ENCODE measurements at places on chromosomes 11 and 22.

GRCh38 chr11:77346906-77347603 lies 45.6 kb upstream of the GDPD4 start:
- no peak for DNase-seq

DNA sequence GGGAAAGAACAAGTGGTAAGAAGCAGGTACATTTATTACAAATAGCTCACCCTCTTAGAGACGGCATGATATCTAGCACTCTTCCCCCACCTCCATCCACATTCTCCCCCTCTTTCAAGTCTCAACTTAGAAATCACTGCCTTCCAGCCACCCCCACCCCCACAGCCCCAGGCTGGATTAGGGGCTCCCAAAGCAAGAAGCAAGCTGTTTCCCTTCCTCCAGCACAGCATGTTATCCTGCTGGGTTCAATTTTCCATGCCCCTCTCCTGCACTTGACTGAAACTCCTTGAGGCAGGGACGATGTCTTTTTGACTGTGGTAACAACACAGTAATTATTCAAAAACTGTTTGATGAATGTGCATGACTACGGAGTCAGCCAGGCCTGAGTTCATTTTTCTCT lies 350.7 kb downstream of the LARGE1 start:
- DNase-seq: no peak

DNA sequence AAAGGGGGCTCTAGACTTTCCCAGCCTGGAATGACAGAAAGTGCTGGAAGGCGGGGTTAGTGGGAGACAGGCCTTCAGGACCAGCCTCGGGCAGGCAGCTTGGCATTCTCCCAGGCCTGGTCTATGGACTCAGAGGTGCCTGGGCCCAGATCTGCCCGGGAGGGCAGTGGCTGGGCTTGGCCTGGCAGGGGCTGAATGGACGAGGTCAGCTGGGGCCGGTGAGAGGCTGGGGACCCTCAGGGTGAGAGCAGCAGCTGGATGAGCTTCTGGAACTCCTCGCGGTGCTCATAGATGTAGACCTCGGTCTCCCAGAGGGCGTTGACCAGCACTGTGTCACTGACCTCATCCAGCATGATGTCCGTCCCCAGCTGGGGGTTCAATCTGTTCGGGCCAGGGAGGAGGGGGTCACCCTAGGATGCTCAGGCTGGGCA lies 1.5 kb upstream of the BAIAP2L2 start:
- DNase-seq: no peak

- no peak for DNase-seq
These were observed 25.4 kb downstream of the MMP20 start for GRCh38 chr11:102599642-102600261.

DNA sequence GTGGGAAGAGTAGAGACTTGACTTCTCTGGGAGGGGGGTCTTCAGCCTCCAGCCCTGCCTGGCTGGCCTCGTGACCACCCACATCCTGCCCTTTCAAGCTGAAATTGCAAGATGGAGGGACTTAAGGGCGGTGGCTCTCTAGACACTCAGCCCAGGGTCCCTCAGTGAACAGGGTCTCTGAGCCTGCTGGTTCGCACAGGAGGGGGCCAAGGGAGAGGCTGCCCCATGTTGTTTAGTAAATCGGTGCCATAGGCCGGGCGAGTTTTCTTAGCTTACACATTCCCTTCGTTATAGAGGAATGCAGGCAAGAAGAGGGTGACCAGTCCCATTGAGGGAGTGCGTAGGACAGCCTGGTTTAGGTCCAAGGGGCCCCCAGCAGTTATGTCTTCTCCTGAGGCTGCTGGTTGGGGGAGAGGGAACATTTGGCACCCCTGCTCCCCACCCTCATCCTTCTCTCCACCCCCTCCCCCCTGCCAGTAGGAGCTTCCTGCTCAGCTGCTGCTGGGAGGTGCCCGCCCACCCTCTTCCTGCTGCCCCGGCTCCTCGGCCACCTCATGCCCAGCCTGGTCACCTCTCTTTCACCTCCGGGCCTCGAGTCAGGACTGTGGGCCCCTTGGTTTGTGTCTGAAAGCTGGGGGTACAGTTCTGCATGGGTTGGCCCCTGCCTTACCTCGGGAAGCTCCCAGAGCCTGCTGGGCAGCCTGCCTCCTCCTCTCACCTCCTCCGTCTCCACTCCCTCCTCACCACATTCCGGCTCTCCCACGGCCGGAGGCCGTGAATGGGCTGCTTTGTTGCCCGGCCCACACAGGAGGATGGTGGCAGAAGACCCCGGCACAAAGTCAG lies 3.9 kb downstream of the FRMD8 start:
- DNase-seq: no peak

DNA sequence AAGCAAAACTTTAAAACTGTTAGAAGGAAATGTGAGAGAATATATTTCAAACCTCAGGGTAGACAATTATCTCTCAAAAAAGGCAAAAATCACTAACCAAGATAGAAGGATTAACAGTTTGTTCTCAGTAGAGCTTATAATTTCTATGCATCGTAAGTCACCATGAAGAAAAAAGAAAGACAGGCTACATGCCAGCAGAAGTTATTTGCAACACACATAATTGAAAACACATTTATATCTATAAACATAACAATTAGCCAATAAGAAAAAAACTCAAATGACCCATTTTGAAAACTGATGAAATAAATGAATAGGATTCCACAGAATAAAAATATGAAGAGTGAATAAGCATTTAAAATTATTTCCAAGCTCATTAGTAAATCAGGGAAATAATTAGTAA lies 24.4 kb upstream of the SNX19 start:
- no peak for DNase-seq

- no peak for DNase-seq
These were observed 69.2 kb downstream of the SCN3B start for GRCh38 chr11:123585206-123585605.

DNA sequence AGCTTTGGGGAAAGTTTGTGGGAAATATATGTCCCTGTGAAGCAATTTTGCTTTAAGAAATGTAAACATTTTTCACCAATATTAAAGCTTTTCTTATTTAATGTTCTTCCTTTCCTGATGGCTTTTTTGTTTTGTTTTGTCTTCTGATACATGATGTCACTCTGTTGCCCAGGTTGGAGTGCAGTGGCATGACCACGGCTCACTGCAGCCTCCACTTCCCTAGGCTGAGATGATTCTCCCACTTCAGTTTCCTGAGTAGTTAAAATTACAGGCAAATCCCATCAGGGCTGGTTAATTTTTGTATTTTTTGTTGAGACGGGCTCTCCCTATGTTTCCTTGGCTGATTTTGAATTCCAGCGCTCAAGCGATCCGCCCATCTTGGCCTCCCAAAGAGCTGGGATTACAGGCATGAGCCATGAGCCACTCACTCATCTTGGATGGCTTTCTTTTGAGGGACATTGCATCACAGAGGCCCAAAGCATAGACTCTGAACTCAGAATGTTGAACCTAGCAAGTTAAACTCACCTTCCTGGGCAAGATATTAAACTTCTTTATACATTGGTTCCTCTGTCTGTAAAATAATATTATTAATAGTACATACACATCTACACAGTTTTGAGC lies 651 bp upstream of the CARD16 start:
- DNase-seq: no peak

DNA sequence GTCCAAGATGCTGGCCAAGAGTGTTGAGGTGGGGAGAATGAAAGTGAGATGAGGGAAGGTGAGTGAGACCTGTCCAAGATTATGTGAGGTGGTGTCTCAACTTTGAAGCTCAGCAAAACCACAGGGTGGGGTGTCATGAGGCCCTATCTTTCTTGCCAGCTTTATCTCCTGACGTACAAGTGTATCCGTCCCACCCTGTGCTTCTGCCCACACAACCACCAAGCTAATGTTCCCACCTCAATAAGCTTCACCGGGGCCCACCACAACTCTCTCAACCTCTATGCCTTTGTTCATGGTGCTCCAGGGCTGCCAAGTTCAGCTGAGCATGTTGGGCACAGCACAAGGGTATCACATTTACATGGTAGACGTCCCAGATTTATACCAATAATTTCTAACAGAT lies 7.1 kb upstream of the TPST2 start:
- no peak for DNase-seq

GRCh38 chr11:29272019-29272654 lies 744.7 kb downstream of the KCNA4 start:
- DNase-seq: no peak

- no peak for DNase-seq
These were observed 41.5 kb upstream of the MS4A8 start for GRCh38 chr11:60657888-60658287.

DNA sequence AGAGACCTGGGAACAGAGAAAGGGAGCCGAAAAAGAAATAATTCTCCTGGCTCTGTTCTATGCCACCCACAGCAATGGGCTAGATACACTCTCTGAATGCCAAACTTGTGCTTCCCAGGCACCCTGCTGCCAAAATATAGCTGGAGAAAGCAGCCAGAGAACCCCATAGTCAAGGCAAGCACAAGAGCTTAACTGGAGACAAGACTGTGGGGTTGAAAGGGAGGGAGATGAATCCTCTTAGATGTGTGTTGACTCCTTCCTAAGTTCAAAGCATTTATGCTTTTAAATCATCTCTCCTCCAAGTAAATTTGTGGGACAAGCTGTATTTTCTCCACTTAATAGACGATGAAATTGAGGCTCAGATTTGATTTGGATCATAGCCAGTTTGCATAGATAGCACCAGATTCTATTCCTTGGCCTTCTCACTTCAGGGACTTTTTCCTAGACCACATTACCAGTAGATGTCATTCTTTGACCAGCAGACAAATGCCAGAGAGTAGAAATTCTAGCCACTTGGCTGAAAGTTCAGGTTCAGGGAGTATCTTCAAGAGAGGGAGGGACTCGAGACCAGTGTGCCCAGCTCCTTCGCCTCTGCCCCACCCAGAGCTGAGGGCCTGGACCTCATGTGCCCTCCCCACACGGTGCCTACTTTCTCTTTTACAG lies 16.5 kb upstream of the ETS1 start:
- DNase-seq: no peak

DNA sequence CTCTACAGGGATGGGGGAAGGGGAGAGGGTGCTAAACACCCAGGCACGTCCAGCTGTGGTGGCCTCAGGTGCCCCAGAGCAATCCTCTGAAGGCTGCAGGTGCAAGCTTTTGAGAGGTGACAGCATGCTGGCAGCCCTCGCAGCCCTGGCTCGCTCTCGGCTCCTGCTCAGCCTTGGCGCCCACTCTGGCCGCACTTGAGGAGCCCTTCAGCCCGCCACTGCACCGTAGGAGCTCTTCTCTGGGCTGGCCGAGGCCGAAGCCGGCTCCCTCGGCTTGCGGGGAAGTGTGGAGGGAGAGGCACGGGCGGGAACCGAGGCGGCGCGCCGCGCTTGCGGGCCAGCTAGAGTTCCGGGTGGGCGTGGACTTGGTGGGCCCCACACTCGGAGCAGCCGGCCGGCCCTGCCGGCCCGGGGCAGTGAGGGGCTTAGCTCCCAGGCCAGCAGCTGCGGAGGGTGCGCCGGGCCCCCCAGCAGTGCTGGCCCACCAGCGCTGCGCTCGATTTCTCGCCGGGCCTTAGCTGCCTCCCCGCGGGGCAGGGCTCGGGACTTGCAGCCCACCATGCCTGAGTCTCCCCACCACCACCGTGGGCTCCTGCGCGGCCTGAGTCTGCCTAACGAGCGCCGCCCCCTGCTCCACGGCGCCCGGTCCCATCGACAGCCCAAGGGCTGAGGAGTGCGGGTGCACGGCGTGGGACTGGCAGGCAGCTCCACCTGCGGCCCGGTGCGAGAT lies 112.1 kb downstream of the TRIM29 start:
- DNase-seq: no peak

DNA sequence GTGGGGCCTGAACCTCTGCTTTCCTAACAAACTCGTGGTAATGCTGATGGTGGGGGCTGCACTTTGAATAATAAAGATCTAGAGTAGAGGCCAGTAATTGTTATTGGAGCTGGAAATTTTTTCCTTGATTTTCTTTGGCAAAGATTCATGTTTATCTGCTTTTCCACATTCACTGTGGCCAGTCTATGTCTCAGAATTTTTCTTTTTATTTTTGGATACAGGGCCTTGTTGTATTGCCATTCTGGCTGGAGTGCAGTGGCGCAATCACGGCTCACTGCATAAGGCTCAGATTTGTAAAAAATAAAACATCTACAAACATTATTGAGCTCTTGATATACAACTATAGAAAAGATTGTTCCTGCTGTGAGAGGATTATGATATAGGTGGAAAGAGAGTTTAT lies 1.6 kb downstream of the TMEM135 start:
- DNase-seq: no peak

DNA sequence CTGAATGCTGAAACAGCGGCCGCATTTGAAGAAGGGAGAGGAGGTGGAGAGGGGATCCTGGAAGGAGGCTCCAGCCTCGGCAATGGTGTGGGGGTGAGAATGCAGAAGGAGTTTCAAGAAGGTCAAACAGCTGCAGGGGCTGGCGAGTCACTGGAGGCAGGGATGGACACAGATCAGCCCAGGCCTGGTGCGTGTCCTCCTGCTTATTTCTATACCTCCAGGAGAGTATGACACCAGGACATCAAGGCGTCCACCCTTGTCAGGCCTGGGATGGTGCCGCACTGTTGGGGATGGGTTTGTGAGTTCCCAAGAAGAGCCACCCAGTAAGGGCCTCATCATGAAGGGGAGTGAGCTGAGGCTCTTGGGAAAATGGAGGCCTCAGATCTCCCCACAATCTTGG lies 23.1 kb downstream of the IGLL1 start:
- DNase-seq: no peak

DNA sequence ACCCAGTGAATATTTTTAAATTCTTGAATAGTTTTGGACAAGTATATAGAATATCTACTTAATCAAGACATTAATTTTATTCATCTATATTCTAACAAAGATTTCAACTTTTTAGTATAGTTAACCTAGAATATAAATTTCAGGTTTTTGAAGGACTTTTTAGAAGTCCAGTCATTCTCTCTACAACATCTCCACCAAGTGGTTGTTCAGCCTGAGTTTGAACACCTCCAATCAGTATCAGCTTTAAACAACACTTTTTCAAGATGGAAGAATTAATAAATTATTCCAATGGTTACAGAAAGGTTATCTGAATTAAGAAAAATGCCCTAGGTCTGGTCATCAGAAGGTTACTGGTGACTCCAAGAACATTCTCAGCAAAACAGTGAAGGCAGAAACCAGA lies 31.8 kb downstream of the EIF3M start:
- DNase-seq: no peak

DNA sequence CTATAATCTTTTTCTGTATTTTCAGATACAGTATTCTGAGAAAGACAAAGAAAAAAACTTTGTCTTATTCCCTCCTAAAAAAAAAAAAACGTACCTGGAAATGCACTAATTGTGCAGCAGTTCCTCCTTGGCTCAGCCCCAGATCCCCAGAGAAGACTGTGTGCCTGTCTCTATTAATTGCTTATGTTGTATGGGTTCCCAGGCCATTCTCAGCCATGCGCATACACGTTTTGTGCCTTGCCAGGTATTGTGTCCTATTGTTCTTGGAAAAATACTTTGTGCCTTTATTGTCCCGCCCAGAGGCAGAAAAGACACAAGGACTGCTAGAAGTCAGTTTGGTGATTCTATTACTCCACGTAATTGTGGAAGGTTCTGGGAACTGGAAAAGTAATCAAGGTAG lies 91.2 kb downstream of the PIWIL4 start:
- no peak for DNase-seq

GRCh38 chr11:121833970-121834369 lies 282.0 kb downstream of the BLID start:
- no peak for DNase-seq
